ENCODE measurements at places on chromosomes 11 and 22. TPM values are rescaled to one million over a fixed set of nuclear protein-coding genes. Genes with fewer than 3 reads are reported as not detected.

- no peak overlapping the region for H3K27ac ChIP-seq
- H3K4me1 ChIP-seq = peaks cover 18% of the 10 kb centered on the region
- H3K27me3 ChIP-seq = no peaks in the 10 kb centered on the region
Observed at GRCh38 chr22:33838644-33839043, 81.6 kb downstream of the LARGE1 start.

GRCh38 chr11:63951779-63952536 lies 13.2 kb downstream of the NAA40 start:
- no peak overlapping the region for H3K4me3 ChIP-seq
- peaks cover 35% of the 10 kb centered on the region for H3K36me3 ChIP-seq
- no peak overlapping the region for H3K27ac ChIP-seq
- no peaks in the 10 kb centered on the region for H3K4me1 ChIP-seq
- no peaks in the 10 kb centered on the region for H3K27me3 ChIP-seq
- no peak for DNase-seq

DNA sequence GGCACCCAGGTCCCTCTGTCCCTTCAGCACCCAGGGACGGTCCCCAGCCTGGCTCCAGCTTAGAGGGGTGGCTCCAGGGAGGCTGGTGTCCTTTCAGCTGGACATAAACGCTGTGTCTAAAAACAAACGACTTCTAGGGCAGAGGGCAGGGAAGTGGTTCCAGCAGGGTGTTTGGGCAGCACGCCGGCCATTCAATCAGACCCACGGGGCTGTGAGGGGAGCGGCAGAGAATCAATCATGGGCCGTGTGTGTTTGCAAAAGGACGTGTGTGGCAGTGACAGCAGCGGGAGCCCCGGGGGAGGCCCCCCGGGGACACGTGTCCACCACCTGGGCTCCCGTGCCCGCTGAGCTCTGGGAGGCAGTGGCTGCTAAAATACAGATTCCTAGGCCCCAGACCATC lies 127.7 kb downstream of the MN1 start:
- no peak overlapping the region for H3K27ac ChIP-seq
- no peak overlapping the region for H3K4me3 ChIP-seq
- no peaks in the 10 kb centered on the region for H3K27me3 ChIP-seq
- H3K36me3 ChIP-seq = no peaks in the 10 kb centered on the region

GRCh38 chr11:86699040-86699791 lies 26.8 kb upstream of the ME3 start:
- H3K4me1 ChIP-seq = peaks cover 12% of the 10 kb centered on the region
- no peak for DNase-seq
- no peaks in the 10 kb centered on the region for H3K27me3 ChIP-seq
- H3K36me3 ChIP-seq = no peaks in the 10 kb centered on the region
- H3K27ac ChIP-seq = no peak overlapping the region

- no peak overlapping the region for H3K27ac ChIP-seq
- H3K4me3 ChIP-seq = no peak overlapping the region
- peaks cover 2% of the 10 kb centered on the region for H3K27me3 ChIP-seq
- DNase-seq = no peak
- peaks cover 9% of the 10 kb centered on the region for H3K4me1 ChIP-seq
Observed at GRCh38 chr11:125950696-125951651, 5.1 kb downstream of the VSIG10L2 start.

- no peak overlapping the region for H3K27ac ChIP-seq
- no peaks in the 10 kb centered on the region for H3K36me3 ChIP-seq
- H3K27me3 ChIP-seq = peaks cover 89% of the 10 kb centered on the region
- H3K4me1 ChIP-seq = no peaks in the 10 kb centered on the region
- DNase-seq = no peak
Observed at GRCh38 chr11:44324222-44324621, 14.3 kb upstream of the ALX4 start.

DNA sequence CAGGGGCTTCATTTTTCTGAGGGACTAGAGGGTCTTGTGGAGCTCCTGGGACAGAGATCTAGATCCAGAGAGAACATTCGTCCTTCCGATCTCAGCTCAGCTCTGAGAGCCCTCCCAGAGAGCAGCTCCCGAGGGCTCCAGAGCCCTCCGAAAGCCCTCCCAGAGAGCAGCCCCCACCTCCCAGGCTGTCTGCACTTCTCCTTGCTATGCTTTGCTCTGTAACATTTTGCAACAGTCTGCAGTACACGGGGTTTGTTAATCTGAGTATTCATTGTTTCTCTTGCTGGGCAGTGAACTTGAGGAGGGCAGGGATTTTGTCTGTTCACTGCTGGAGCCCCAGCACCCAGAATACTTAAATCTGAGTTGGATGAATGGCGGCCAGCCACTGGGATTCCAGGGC lies 2.6 kb downstream of the GGA1 start:
- H3K4me3 ChIP-seq = no peak overlapping the region
- peaks cover 52% of the 10 kb centered on the region for H3K4me1 ChIP-seq
- H3K27me3 ChIP-seq = no peaks in the 10 kb centered on the region
- H3K27ac ChIP-seq = peak overlapping the region; percentile 97
- no peak for DNase-seq

The CCDC90B gene
- 23.4 TPM for total RNA-seq

The MAP4K2 gene
- 28.9 TPM for total RNA-seq

DNA sequence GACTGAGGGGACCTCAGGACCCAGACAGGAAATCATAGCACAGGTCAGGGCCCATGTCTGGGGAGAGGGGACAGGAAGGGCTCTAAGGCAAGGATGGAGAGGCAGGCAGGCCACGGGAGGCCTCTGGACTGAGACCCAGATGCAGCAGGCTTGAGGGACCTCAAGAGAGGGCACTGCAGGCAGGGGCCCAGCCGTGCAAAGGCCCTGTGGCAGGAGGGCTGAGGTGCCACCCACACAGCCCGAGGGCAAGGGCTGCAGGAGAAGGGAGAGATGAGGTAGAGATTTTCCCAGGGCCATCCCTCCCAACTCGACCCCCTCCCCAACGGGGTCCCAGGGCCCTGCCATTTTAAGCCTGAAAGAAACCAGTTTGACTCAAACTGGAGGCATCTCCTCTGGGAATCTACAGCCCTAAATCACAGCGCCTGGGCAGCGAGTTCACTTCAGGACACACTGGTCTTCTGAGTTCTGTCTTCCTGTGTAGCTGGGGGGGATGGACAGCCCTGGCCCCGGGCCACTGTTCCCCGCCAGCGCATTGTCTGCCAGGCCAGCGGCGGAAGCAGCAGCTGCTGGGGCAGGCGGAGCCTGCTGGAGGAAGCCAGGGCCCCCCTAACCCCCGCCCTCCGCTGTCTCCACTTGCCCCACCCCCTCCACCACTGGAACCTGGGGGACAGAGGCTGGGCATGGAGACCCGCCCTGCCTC lies 20.3 kb upstream of the WNT7B start:
- no peaks in the 10 kb centered on the region for H3K27me3 ChIP-seq
- no peak overlapping the region for H3K4me3 ChIP-seq
- H3K4me1 ChIP-seq = peaks cover 57% of the 10 kb centered on the region
- H3K27ac ChIP-seq = peak overlapping the region; percentile 83

GRCh38 chr11:35622070-35622469 lies 3.8 kb downstream of the FJX1 start:
- no peak for DNase-seq
- peaks cover 19% of the 10 kb centered on the region for H3K4me1 ChIP-seq
- H3K27ac ChIP-seq = no peak overlapping the region
- peaks cover 35% of the 10 kb centered on the region for H3K27me3 ChIP-seq
- no peaks in the 10 kb centered on the region for H3K36me3 ChIP-seq

GRCh38 chr11:95084509-95084908 lies 5.1 kb upstream of the ENDOD1 start:
- peaks cover 5% of the 10 kb centered on the region for H3K4me1 ChIP-seq
- no peak overlapping the region for H3K4me3 ChIP-seq
- no peaks in the 10 kb centered on the region for H3K36me3 ChIP-seq
- no peaks in the 10 kb centered on the region for H3K27me3 ChIP-seq

The B4GALNT4 gene
- total RNA-seq = 1.9 TPM

DNA sequence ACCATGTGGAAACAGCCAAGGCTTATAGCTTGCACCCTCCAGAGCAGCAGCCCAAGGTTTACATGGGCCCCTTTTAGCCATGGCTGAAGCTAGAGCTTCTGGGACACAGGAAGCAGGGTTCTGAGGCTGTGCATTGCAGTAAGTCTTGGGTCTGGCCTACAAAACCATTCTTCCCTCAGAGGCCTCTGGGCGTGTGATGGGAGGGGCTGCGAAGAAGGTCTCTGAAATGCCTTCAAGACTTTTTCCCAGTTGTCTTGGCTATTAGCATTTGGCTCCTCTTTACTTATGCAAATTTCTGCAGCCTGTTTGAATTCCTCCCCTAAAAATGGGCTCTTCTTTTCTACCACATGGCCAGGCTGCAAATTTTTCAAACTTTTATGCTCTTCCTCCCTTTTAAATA lies 109.5 kb downstream of the BBOX1 start:
- H3K4me3 ChIP-seq = no peak overlapping the region
- H3K27me3 ChIP-seq = no peaks in the 10 kb centered on the region
- H3K27ac ChIP-seq = no peak overlapping the region
- H3K36me3 ChIP-seq = no peaks in the 10 kb centered on the region

GRCh38 chr22:19359554-19360299 lies 68.2 kb upstream of the CLTCL1 start:
- no peaks in the 10 kb centered on the region for H3K27me3 ChIP-seq
- no peaks in the 10 kb centered on the region for H3K4me1 ChIP-seq
- H3K4me3 ChIP-seq = no peak overlapping the region
- peaks cover 91% of the 10 kb centered on the region for H3K36me3 ChIP-seq
- no peak overlapping the region for H3K27ac ChIP-seq

GRCh38 chr11:64318766-64319761 lies 1.1 kb downstream of the PRDX5 start:
- DNase-seq = peak; percentile 75
- peaks cover 18% of the 10 kb centered on the region for H3K4me1 ChIP-seq
- H3K27ac ChIP-seq = peak overlapping the region; percentile 98
- H3K27me3 ChIP-seq = no peaks in the 10 kb centered on the region

All from upper lobe of right lung (tissue), 1 donor.